SK-N-MC (cell line): ENCODE measurements at places on chromosomes 1 and 21.

DNA sequence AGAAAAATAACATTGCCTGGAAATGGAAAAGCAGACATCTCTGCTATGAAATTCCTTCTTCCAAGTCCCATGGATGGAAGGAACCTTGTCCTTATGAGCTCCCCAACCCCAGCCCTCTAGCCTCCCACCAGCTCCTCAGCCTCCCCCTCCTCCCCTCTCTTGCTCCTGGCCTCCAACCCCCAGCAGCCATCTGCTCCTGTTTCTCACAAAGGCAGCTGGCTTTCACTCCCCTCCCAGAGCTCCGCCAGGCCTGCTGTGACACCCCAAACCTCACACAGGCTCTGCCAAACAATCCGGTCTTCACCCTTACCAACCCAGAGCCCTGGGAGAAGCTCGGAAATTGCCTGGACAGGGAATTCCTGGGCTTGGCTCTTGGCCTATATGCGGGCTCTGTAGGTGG is 69.2 kb downstream of the KLHDC7A start:
- DNase-seq: no peak

DNA sequence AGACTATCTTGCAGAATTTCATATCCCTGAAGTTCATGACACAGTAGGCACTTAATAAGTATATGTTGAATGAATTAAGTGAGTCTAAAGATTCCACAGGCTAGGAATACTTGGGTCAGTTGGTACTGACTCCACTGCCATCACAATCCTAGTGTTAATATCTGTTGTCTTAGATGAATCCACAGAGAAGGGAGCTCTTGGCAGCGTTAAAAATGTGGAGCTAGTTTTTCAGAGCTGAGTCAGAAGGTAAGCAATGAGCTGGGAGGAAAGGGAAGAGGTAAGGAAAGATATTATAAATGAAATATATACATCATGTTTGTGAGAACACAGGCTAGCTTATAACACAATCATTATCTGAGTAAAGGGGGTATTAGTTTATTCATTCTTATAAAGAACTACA is 21.8 kb upstream of the GORAB start:
- DNase-seq: no peak

DNA sequence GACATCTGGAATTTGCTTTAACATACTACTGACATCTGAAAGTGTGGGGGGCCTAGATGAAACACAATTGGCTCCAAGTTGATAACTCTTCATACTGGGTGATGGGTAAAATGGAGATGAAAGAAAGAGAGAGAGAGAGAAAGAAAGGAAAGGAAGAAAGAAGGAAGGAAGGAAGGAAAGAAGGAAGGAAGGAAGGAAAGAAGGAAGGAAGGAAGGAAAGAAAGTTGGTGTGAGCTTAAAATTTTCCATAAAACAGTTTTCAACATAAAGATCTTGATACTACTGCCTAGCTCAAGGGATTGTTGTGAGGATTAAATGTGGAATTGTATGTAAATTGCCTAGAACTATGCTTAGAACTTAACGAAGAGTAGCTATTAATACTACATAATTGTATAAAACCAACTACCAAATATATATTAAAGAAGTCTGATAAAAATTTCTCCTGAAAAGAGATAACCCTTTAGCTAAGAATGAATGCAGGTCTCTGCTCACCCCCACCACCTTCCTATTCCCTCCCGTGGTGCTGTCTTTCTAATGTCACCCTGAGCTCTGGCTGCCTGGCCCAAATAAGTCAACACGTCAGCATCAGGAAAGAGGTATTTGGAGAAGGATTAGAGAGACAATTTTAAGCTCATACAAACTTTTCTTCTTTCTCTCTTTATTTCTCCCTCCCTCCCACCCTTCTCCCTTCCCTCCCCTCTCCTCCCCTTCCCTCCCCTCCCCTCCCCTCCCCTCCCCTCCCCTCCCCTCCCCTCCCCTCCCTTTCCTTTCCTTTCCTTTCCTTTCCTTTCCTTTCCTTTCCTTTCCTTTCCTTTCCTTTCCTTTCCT is 89.3 kb upstream of the SGIP1 start:
- DNase-seq: no peak

- DNase-seq: no peak
These were observed 6.7 kb upstream of the SH2D5 start for GRCh38 chr1:20739225-20739624.

- no peak for DNase-seq
These were observed 191.9 kb downstream of the RERE start for GRCh38 chr1:8625491-8625890.

GRCh38 chr1:160158031-160158430 is 6.6 kb downstream of the ATP1A4 start:
- DNase-seq: no peak

DNA sequence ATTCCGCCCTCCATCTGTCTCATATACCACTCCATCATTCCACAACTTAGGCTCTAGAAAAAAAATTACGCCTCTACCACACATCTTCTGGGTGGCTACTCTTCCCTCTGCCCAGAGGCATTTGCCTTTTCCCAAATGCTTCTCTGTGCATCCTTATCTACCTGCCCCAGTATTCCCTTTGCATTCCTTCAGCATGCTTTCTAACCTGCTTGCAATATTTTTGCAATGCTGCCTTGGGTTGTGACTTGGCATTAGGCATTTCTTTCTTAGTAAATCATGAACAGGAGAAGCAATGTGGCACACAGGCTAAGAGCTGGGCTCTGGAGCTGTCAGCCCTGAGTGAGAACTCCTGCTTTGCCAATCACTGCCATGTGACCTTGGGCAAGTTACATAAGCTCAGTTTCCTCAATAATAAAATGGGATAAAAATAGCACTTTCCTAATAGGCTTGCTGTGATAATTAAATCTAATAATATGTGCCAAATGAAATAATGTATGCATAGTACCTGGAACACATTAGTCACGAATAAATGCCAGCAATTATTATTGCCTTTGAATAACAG is 276.0 kb downstream of the ASTN1 start:
- DNase-seq: no peak

- DNase-seq: no peak
These were observed 114.2 kb downstream of the BCAR3 start for GRCh38 chr1:93567255-93567918.

DNA sequence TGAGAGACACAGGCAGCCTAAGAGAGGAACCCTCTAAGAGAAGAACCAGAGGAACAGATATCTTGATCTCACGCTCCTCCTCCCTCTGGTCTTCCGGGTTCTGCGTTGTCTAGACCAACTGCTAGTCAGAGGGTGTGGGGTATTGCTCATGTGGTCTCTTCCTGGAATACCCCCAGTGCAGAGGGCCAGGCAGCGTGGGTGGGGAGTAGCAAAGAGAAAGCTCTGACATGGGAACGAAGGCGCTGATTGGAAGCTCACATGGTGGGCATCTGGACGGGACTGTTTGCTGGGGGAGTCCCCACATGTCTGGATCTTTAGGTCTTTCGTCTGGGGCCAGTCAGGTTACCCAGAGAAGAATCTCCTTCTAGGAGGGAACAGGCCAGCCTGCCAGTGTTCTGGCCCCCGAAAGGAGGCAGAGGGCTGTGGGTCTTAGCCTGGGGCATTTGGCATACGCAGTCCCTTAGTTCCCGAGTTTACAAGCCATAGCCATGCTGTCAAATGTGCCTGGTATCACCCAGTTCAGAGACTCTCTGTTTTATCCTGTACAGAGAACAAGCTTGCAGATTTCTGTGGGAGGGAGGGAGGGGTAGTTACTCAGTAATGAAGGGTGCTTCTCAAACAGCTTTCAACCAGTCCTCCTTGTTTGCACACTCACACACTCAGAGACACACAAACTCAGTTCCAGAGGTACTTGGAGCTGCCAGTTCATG is 18.3 kb upstream of the IL6R start:
- DNase-seq: no peak

DNA sequence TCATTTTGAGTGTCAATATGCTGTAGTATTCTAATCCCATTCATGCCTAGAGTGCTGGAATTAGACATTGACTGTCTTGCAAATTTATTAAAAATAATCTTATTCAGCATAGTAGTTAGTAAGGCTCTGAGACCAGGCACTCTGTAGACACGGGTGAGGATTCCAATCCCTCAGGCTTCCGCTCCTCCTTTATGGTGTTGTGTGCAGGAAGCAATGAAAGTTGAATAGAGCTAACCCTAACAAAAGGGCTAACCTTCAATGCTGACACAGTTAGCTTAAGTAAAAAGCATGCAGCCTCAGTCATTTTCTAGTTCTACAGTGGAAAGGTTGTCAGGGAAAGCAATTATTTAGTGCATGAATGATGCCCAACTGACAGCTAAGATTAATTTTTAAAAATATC is 199.6 kb upstream of the SGIP1 start:
- no peak for DNase-seq

DNA sequence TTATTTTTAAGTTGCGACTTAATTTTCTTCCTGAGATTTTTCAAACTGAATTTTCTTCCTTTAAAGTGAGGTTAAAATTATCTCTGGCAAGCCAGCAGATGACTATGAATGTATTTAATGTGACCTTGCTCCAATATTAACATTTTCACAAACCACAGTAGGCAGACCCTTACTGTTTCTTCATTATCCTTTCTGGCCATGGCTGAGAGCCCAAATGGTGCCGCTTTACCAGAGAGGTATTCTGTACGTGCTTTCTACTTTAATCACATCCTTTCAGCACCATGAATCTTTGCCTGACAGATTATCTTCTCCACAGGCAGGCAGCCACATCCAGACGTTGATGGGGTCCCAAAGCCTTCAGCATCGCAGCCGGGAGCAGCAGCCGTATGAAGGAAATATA is 129.6 kb downstream of the LRRC40 start:
- no peak for DNase-seq

- DNase-seq: no peak
These were observed 177.1 kb upstream of the EDN2 start for GRCh38 chr1:41661428-41662060.

DNA sequence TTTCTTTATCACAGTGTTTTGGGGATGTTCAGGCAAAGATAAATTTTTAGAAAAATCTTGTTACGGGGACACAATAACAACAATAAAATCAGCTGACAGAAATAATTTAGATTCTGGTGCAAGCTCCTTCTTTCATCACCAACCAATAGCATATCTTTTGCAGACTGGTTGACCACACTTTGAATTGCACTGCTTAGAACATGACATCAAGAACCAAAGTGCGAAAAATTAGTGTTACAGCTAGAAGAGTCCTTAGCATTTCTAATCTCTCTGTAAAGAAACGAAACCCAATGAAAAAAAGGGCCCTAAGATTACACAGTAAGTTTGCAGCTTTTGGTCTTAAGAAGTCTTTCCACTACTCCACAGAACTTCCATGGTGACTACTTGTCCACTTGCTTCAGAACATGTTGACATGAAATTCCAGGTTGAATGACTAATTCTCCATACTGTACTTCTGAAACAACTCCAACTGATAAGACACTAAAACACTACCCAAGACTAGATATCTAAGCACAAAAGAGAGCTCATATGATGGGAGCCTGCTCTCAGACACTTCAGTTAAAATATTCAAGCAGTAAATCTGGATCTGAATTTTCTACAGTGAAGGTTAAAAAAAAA is 31.3 kb downstream of the XKR8 start:
- DNase-seq: no peak

- no peak for DNase-seq
These were observed 37.5 kb upstream of the TTC22 start for GRCh38 chr1:54838565-54839180.

GRCh38 chr1:39608921-39609320 is 30.5 kb downstream of the HEYL start:
- DNase-seq: no peak

DNA sequence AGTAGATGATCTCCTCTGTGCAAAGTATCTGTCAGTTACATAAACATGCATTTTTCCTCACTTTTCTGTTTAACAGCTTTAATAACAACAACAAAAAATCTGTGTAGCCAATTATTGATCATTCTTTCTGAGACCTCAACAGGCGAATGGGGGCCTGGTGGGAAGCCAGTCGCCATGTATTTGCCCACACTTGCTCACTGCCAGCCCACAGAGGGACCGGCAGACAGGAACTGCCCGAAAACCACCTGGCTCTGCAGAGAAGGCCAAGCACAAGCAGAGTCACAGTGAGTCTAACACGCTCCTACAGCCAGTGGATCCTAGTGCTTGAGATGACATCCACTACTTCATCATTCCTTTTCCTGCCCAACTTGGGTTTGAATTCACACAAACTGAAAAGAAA is 56.1 kb downstream of the NPHP4 start:
- no peak for DNase-seq

GRCh38 chr1:85148524-85149250 is 52.1 kb downstream of the SYDE2 start:
- no peak for DNase-seq

- no peak for DNase-seq
These were observed 38.2 kb upstream of the KIRREL1 start for GRCh38 chr1:157955221-157955620.

DNA sequence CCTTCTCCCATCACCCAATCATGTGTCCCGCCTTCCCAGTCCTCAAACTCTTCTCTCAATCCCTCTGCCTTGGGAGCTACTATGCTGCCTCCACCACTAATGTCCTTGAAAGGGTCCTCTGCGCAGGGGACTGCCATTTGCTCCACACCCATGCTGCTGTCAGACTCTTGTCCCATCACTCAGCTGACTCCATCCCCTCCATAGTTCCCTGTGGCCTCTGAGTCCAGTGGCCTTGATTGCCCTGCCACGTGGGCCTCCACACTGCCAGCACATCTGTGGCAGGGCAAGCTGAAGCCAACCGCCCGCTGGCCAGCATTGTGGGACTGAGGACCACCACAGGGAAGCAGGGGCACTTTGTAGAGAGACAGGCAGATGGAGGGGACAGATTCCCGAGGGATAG is 1.3 kb upstream of the TNNT2 start:
- no peak for DNase-seq

- DNase-seq: no peak
These were observed 479 bp upstream of the SNX7 start for GRCh38 chr1:98660940-98661543.

DNA sequence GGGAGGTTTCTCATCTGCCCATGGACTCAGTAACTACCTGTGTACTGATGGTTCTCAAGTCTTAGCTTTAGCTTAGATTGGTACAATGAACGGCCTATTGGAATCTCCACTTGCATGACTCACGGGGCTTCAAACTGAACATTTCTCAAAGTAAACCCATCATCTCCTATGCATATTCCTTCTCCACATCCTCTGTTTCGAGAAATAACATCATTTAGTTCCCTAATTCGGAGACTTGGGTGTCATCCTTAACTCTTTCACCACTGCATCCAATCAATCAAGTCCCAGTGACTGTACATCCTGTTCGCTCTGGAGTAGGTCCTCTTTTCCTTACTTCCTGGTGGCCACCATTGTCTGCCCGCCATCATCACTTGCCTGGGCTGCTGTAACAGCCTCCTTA is 55.8 kb downstream of the LGR6 start:
- DNase-seq: no peak

GRCh38 chr1:192809307-192810252 is 741 bp downstream of the RGS2 start:
- no peak for DNase-seq

GRCh38 chr1:33916786-33917185 is 52.9 kb downstream of the HMGB4 start:
- DNase-seq: no peak

- no peak for DNase-seq
These were observed 33.8 kb downstream of the DUSP10 start for GRCh38 chr1:221708076-221708571.

DNA sequence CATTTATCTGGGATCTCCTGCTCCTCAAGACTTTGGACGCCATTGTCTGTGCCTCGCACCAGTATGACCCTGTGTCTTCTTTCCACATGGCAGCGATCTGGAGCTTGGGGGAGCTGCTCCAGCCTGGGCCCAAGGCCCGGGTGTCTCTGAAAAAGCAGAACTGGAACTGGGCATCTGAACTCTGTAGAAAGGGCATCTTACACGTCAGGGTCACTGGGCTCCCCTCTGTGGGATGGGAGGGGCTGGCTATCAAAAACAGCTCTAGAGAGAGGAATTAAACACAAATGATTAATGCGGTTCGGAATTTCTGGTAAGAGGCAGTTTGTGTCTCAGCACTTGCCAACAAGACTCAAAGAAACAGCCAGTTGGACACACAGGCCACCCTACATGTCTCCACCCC is 16.1 kb downstream of the FCRL1 start:
- DNase-seq: no peak
